NCI-H774 (cell line): ENCODE measurements at places on chromosomes 13 and 19.

DNA sequence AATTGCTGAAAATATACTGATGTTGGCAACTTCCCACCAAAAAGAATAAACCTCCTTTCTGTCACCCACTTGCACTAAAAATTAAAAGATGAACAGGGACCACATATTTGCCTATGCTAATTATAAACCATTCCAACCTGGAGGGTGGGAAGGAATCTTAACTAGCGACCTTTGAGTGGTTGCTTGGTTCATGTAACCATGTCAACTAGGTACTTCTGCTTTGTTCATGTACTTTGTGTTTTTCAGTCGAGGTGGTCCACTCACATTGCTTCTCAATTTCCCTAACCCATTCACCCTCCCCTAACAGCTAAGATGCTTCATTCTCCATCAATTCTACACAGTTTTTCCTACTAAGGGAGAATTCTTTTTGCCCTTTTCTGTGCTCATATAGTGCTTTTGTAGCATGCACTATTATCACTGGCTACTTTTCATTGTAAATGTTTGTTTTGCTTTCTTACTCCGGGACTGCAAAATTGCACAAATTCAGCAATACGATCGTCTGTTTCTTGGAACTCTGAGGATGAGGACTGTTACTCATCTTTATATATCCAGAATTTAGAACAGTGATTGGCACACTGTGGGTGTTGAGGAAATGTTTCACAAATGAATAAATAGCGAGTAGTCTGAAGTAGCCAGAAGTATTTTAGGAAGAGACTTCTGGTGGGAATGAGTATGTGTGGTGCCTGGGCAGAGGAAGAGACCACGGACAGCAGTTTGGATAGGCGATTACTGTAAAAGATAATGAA, 187.5 kb downstream of the GPC6 start:
- DNase-seq: no peak

DNA sequence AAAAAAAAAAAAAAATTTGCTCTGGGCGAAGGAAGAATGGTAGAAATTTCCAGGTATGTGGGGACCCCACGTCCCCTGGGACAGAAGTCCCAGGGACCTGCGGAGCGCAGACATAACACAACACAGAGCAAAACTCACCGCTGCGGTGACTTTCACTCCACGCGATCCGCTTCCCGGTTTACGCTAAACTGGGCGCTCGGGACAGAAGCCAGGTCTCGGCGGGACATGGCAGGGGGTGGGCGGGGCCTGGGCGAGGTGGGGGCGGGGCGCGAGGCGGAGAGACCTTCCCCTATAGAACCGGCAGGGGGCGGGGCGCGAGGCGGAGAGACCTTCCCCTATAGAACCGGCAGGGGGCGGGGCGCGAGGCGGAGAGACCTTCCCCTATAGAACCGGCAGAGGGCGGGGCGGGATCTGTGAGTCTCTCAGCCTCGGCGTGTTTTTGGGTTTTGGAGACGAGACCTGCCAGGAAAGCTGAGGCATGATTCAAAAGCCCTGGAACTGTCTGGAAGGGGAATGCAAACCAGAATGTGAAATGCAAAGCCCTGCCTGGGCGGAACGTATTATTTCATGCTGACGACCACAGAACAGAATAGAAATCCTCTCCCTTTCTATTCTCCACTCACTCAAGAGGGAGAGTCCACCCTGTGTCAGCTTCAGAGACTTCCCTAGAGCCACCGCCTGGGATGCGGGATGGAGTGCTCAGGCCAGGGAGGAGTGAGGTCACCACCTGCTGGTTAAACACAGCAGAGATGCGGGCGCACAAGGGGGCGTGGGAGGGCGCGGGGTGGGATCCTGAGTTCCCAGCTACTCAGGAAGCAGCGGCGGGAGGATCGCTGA, 20.2 kb upstream of the ERVV-1 start:
- DNase-seq: no peak

DNA sequence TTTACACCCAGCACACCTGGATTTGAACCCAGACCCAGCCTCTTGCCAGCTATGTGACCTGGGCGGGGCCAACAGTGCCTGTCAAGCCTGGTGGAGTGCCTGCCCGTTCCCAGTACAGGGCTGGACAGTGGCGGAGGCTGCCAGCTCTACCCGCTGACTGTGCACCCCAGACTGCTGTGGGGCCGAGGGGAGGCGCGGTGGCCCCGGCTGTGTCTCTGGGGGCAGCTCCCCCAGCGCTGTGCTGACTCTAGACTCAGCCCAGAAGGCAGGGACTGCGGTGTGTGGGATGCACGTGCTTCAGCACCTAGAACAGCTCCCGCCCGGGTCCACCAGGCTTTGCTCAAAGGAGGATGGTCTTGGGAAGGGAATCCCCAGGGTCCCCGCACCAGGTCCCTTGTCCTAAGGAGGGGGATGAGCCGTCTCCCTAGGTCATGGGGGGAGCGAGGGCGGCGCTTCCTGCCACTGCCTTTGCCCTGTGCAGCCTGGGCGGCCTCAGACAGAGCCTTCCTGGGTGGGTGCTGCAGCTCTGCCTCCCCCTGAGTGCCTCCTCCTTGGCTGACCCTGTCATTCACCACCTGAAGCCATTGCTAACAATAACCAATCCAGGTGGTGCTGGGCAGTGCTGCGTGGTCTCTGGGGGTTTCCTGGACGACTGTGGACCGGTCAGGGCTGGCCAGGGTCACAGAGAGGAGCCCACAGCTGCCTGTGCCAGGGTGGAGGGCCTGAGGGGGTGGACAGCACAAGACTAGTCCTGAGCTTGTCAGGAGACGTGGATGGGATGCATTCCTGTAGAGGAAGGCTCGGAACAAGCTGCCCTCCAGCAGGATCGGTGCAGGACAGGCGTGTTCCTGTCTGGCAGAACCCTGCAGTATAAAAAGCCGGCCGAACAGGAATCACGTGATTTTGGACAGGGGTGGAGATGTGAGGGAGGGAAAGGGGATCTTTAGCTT, 18.6 kb downstream of the TMEM255B start:
- DNase-seq: no peak

- DNase-seq: no peak
Observed at GRCh38 chr13:99655351-99656091, 154.2 kb downstream of the TM9SF2 start.

GRCh38 chr13:30443957-30444404, 21.7 kb downstream of the UBE2L5 start:
- no peak for DNase-seq

DNA sequence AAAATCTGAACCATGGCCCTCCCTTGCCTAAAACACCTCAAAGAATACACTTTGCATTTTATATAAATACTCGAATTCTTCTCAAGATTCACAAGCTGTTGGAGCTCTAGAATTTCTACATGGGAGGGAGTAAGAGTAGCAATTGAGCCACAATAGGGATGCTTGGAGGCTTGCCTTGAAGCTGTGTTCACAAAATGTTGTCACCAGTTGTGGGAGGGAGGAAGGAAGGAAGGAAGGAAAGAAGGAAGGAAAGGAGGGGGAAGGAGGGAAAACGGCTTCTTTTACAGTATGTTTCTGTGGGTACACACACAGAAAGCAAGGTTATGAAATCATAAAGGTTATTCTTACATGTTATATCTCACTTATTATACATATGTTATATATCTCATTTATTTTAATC, 128.6 kb upstream of the PEG3 start:
- no peak for DNase-seq

DNA sequence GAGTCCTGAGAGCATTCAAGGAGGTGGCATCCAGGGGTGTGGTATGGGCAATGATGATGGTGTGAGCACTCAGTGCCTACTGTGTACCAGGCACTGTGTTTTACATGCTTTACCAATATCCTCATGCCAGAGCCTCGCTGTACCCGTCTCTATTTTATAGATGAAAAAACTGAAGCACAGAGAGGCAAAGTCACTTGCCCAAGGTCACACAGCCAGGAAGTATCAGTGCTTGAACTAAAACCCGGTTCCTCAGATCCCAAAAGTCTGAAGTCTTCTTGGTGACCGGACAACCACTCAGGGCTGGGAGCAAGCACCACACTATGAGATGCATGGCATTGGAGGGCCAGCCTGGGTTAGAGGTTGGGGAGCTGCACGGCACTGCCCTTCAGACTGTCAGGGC, 84.1 kb downstream of the CHST8 start:
- DNase-seq: no peak

- DNase-seq: no peak
Observed at GRCh38 chr13:76038920-76039716, 403.0 kb downstream of the LMO7 start.

DNA sequence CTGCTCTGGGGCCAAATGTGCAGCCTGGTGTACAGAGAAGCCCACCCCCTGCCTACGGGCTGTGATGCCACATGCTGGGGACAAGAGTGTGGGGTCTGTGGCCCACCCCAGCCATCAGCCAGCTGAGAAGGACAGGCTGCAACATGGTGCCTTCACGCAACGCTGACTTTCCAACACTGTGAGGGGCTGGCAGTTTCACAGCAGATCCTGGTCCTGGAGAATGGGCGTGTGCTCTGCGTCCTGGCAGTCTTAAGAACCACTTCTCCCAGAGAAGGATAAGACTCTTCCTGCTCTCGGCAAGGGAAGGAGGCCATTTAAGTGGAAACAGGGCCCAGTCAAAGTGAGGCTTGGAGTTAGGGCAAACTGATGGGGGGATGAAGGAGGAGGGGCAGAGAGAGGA, 4.6 kb downstream of the LRRC4B start:
- no peak for DNase-seq

DNA sequence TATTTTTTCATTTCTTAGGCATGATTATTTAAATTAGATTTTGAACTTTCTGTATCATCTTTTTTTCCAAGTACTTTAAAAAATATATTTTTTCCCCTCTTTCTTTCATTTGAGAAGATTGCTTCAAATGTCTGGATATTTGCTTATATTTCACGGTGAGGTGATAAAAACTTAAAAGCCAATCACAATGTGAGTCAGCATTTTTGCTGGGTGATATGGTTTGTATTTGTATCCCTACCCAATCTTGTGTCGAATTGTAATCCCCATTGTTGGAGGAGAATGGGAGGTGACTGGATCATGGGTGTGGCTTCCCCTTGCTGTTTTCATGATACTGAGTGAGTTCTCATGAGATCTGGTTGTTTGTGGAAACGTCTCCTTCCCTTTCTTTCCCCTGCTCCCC, 320.5 kb downstream of the OXGR1 start:
- DNase-seq: no peak

- DNase-seq: no peak
Observed at GRCh38 chr19:19750842-19751790, 18.2 kb upstream of the ZNF14 start.

DNA sequence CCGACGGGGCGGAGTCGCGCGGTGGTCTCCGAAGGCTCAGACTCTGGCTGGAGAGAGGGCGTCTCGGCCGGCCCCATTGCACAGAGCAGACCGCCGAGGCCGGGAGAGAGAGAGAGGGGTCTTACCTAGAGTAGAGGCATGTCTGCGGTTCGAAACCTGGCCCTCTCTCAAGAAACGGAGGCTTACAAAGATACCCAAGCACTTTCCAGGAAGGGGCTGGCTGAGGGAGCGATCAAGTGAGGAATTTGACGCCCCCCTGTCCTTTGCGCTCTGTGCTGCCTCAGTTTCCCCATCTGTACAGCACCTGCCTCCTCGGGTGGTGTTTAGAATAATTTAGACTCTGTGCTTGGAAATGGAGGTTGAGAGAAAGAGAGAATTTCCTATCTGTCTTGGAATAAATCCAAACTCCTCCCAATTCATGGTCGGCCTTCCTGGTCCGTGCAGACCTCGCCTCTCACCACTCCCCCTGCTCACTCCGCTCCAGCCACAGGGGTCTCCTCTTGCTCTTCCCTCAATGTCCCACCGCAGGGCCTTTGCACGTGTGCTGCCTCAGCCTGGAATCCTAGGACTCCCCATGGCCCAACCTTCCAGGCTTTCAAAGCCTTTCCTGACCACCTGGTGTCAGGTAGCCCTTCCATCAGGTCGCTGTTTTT, 658 bp upstream of the ISOC2 start:
- DNase-seq: no peak

DNA sequence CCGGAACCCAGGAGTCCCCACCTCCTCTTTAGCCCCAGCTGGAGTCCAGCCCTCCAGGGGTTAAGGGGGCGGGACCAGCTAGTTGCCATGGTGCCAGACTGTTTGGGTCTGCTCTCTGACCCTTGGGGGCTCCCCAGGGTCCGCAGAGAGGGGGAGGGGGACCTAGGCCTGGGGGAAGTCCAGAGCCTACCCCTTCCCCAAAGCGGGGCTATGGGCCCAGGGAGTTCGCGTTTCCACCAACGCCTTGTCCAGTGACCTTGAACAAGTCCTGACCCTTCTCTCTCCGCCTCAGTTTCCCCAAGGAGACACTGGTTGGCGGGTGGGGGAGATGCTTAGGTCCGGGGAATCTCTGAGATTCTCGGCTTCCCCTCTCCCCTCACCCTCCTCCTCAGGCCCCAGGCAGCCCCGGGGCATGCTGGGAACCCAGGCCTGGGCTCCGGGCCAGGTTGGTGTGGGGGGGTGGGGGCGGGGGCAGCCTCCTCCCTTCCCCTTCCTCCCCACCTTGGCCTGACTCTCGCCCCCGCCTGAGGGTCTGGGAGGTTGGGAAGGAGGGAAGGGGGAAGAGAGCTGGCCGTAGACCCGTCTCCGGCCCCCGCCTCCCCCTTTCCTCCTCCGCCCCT, 2.6 kb upstream of the SPACA6 start:
- peak; percentile 39 for DNase-seq

DNA sequence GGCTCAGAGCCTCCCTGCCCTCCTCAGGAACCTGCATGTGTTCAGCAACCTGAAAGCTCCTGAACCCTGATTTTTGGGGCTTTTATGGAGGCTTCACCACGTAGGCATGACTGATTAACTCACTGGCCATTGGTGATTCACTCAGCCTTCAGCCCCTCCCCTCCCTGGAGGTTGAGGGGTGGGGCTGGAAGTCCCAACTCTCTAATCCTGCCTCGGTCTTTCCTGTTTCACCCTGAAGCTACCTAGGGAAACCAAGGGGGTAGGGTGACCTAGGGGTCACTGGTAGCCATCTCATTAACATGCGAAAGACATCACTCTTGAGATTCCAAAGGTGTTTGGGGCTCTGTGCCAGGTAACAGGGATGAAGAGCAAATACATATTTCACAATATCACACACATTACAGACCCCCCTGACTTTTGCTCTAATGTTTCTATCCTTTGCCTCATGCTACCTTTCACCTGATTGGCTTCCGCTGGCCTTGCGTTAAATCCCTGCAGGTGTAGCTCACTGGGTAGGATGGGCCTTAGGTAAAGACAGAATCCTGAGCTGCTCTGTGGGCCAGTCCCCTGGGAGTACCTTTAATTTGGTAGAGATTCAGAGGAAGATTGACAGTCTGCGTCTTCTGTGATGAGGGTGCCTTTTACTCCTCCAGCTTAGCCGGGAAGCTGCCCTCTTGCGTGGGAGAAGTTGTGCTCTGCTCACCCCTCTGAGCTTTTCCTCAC, 260.6 kb downstream of the ATP8A2 start:
- DNase-seq: no peak

GRCh38 chr19:7415163-7415856, 66.6 kb downstream of the ARHGEF18 start:
- no peak for DNase-seq
